AML-193 (cell line): ENCODE measurements at places on chromosomes 1 and 21.

DNA sequence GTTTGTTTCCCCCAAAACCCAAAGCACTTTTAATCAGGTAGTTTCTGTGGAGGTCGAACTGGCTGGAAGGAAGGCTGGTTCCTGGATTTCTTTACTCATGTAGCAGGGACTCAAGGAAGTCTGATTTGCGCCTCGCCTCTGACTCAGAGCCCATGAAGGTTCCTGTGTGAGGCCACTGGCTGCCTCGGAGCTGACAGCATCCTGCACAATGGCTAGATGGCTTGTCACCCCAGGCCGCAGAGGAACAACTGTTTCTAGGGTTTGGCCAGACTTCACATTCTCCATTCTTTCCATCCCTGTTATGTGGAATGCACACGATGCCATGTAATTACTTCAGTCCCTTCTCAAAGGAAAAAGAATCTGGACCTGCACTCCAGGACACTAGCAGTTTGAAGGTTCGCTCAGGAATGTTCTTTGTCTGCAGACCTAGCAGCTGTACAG lies 39.1 kb upstream of the PRSS38 start:
- no peak for DNase-seq

GRCh38 chr1:183953031-183953430 lies 84.5 kb downstream of the COLGALT2 start:
- DNase-seq: no peak

- no peak for DNase-seq
Measured at GRCh38 chr1:156616463-156616862, 2.8 kb upstream of the HAPLN2 start.

DNA sequence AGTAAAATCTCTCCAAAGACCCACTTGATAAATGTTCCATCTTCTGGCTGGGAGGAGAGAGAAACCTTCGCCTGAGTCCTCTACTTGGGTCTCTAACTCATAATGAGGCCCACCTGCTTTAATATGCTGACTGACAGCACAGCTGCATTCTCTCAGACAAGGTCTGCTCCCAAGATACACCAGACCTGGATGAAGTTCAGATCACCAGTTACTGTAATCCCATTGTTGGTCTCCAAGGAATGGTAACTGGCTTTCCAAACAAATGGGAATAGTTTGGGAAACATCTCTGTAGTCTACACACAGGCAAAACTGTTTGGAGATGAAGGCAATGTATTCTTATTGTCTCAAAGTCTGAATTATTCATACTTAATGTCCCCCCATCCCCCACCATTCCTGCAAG lies 27.9 kb upstream of the COL24A1 start:
- no peak for DNase-seq

- no peak for DNase-seq
Measured at GRCh38 chr1:53462193-53462592, 3.0 kb downstream of the DMRTB1 start.

DNA sequence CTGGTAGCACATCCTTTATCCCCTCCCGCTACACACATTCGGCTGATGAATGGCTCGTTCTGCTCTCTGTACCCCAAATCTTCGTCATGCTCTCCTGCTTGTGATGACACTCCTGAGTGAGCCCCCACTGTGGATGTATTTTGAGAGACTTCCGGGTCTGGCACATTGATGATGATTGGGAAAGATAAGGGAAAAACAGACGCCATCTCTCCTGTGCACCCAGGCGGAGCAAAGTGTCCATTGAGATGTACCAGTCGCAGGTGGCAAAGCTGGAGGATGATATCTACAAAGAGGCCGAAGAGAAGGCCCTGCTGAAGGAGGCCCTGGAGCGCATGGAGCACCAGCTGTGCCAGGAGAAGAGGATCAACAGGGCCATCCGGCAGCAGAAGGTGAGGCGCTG lies 27.9 kb upstream of the EFHD2 start:
- DNase-seq: no peak

DNA sequence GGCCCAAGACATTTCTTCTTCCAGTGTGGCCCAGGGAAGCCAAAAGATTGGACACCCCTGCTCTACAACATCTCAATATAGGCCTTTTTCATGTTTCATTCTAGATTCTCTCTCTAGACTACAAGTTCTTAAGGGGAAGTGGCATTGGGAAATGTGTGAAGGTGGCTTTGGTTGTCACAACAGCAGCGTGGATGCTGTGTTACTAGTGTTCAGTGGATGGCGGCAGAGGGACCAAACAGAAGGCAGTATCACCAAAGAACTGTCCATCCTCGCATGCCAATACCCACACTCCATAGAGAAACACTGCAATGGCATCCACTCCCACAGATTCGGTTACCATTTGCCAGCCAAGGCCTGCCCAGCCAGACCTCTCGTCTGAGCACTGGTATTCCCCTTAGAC lies 24.3 kb upstream of the IFNAR2 start:
- DNase-seq: peak; percentile 81

DNA sequence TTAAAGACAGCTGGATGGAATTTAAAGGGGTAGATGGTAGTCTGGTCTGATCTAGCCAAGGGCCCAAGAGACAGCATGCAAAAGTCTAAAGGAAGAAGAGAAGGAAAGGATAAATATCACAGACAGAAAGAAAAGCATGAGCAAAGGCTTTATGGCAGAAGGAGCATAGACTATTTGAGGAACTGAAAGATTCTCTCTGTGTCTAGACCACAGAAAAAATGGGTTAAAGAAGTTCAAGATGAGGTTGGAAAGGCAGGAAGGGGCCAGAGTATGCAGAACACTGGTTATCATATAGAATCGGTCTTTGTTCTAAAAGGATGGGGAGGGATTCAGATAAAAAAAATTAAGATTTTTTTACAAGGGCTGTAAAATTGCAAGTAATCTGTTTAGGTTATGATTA lies 136.8 kb upstream of the SGIP1 start:
- DNase-seq: peak; percentile 52

- DNase-seq: no peak
Measured at GRCh38 chr1:114901814-114902213, 47.2 kb downstream of the SYCP1 start.

- no peak for DNase-seq
Measured at GRCh38 chr1:214312530-214313051, 31.6 kb downstream of the SMYD2 start.

GRCh38 chr1:3500265-3500835 lies 45.9 kb downstream of the ARHGEF16 start:
- DNase-seq: no peak

GRCh38 chr1:25568090-25568833 lies 24.9 kb downstream of the LDLRAP1 start:
- no peak for DNase-seq

- DNase-seq: no peak
Measured at GRCh38 chr1:202143768-202144401, 652 bp downstream of the ARL8A start.

DNA sequence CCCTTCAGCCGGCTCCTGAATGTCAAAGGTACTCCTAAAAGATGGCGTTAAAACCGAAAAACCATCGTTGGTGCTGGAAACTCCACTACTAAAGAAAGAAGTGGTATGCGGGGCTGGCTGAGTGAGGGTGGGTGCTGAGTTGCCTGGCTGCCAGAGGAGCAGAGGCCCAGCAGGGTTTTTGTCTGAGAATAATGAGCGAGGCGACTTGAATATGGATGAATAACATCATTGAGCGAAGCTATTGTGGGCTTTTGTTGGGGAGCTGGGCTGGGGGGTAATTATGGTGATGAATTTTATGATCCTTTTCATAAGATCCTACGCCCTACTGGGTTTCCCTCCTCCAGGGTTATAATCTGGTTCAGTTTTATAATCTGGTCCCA lies 2.0 kb downstream of the PDPN start:
- DNase-seq: no peak

DNA sequence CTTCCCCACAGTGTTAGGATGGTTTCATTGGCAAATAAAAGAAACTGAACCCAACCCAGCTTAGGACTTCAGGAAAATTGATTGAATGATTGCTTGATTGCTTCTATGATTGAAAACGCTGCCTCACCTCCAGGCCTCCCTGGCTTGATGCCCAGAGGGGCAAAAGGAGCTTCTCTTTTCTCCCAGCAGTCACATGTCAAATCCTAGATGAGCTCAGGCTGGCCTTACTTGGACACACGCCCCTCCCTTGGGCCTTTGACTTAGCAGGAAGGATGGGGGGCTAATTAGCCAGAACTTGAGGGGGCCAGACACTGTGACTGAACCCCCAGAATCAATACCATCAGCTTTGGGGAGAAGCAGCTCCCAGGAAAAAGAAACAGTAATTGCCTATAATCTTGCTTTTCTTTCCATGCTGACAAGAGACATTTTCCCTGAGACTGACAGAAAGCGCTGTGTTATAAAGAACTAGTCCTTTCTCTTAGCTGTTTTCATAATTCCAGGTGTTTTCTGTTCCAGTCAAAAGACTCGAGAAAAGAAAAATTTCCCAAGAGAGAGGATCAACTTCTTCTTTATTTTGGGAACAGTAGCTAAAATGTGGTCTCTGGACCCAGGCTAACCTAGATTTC lies 50.8 kb upstream of the ATP5PO start:
- DNase-seq: no peak

- DNase-seq: no peak
Measured at GRCh38 chr21:31688603-31689368, 29.3 kb downstream of the SOD1 start.

- peak; percentile 11 for DNase-seq
Measured at GRCh38 chr1:56472860-56473259, 106.5 kb downstream of the PLPP3 start.

DNA sequence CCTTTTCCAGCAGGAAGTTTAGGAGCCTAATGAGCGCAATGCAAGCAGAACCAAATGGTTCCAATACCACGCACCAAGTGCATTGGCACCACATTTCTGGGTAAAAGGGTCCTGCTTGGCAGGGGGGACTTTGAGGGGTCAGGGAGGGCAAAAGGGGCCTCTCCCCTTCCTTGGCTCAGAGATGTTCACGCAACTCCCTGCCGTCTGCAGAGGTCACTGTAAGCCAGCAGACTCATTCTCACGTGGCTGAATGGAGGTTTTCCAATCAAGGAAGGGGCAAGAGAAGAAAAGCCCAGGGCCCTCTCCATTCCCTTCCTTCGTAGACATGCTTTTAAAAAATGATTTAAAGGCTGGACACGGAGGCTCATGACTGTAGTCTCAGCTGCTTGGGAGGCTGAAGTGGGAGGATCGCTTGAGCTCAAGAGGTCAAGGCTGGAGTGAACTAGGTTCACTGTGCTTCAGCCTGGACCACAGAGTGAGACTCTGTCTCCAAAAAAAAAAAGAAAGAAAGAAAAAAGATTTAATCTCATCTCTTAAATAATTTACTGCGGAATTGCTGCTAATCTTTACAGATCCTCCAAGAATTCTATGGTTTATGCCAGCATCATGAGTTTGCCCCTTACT lies 80.3 kb downstream of the RUNX3 start:
- peak; percentile 63 for DNase-seq

DNA sequence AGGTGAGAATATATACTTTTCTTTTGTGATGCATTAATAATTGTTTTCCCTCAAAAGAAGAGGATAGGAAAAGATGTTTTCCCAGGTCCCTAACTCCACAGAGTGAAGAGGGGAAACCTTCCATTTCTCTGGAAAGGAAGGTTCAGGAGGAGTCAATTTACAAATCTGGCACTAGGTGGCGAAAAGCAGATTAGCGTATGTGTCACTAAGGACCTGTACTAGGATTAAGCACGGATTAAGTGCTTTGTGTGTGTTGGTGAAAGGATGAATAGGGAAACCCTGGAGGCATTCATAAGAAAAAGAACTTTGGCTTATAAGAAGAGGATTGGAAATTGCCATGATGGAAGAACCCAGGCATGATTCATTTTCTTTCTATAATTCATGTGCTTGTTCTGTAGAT lies 410.1 kb upstream of the PLXNA2 start:
- DNase-seq: peak; percentile 8

DNA sequence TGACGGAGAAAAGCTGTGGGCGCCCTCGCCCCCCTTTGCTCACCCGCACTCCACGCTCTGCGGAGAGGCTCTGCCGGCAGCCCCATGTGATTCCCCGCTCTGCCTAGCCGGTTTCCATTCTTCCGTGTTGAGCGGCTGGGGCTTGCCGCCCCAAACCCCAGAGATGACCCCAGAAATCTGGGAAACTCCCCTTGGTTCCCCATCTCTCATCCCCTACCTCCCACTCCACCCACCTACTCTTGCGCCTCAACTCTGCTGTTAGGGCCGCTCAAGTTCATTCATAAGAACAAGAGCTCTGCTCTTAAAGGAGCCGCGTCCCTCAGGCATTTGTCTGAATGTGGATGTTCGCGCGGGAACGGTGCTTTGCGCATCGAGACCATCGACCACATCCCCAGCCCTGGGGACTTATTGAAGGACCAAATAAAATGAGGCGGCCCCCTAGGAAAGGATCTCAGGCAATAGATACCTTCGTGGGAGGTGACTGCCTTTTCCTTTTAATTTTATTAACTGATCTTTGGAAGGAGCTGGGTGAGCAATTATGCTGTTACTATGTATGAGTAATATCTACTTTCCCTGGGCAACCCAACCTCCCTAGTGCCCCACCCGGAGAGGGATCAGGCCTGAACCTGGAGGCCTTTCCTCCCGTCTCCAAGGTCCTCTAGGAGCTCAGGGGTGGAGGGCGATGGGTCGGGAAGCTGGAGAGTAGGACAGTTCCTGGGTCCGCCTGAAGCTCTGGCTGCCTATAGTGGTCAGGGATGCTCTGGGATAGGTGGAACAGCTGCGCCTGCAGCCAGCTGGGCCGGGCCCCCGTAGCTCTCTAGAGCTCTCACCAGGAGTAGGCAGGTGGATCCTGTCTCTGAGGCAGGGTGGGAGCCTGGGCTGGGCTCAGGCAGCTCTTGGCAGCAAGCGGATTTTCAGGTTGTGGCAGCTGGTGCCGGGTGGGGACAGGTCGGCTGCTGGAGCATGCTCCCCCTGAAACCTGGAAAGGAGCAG lies 898 bp downstream of the MFSD2A start:
- peak; percentile 55 for DNase-seq

GRCh38 chr1:90706437-90707362 lies 10.4 kb downstream of the BARHL2 start:
- DNase-seq: no peak

DNA sequence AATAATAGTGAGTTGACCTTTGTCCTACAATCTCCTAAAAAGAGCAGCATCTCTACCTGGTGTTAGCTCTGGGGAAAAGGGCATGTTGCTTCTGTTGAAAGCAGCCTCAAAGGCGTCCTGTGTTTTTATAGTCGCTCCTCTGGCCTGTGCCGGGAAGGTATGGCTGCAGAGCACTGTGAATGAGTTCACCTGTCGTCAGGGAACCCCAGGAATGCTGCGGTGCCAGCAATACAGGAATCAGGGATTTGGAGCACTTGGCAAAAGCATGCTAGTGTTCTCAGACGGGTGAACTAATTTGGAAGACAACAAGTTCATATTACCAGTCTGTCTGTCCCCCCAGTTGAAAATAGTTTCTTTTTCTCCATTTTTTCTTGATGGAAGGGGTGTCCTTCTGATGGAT lies 60.3 kb upstream of the PGD start:
- DNase-seq: no peak
